ENCODE measurements at places on chromosomes 12 and 14.
A peak's percentile ranks its signal among the peaks of the same experiment; 100 is the strongest.

GRCh38 chr14:75578786-75579337 lies 442 bp downstream of the FLVCR2 start:
- no peak for DNase-seq

GRCh38 chr14:23481362-23481970 lies 12.0 kb downstream of the NGDN start:
- no peak for DNase-seq

DNA sequence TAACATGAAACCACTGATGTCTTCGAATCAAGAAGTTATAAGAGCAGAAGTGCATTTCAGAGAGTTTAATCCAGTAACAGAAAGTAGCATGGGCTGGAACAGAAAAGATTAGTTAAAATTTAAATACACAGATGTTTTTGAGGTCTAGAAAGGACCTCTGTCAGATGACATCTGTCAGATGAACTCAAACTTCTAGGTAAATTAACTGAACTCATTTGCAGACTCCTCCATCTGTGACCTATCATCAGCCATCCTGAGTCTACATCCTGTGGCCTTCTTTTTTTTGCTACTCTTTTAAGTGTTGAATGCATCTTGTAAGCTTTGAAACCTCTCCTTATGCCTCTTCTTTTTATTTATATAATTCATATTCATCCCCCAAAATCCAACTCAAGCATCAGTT lies 53.3 kb downstream of the C2CD5 start:
- DNase-seq: no peak

GRCh38 chr14:90820958-90821357 lies 4.7 kb upstream of the TTC7B start:
- peak; percentile 41 for DNase-seq

GRCh38 chr14:102516531-102517391 lies 7.2 kb upstream of the ANKRD9 start:
- DNase-seq: no peak

GRCh38 chr14:24313913-24314312 lies 2.6 kb downstream of the LTB4R start:
- no peak for DNase-seq

- DNase-seq: no peak
These were observed 90.0 kb upstream of the CLMN start for GRCh38 chr14:95409477-95410272.

DNA sequence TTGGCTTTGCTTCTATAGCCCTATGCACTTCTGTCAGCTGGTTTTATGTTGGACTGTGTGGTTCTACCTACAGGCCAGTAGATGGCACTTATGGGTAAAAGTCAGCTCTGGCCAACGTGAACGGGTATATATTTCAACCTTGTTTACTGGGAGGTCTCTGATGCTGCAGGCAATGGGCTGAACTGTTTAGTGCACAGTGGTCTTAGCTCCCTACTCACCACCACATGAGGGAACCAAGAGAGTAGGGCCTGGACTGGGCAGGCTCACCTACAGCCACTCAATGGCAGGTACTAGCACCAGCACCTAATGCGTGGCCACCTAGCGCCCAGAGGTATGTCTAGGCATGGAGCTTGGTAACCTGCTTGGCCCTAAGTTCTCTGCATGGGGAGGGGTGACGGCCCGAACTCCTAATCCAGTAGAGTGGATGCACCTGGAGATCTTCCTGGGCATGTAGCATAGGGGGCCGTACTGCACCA lies 481.8 kb downstream of the TMEM117 start:
- no peak for DNase-seq
